ENCODE measurements at places on chromosomes 4 and X.

DNA sequence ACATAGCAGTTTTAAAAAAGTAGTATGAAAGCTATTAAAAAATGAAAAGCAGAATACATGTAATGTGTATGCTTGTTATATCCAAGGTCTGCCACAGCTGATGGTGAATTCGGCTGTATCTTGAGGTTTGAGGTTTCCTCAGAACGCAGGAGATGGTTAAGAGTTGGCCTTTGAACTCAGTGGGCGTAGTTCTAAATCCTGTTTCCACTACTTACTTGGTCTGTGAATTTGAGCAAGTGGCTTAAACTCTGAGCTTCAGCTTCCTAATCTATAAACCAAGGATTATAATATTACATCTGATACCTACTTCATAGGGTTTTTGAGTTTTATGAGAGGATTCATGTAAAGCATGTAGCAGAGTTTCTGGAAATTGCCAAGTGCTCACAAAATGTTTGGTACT lies 125.2 kb downstream of the STIM2 start:
- no peak for DNase-seq

GRCh38 chr4:156638334-156638733 lies 333.3 kb downstream of the PDGFC start:
- DNase-seq: no peak

DNA sequence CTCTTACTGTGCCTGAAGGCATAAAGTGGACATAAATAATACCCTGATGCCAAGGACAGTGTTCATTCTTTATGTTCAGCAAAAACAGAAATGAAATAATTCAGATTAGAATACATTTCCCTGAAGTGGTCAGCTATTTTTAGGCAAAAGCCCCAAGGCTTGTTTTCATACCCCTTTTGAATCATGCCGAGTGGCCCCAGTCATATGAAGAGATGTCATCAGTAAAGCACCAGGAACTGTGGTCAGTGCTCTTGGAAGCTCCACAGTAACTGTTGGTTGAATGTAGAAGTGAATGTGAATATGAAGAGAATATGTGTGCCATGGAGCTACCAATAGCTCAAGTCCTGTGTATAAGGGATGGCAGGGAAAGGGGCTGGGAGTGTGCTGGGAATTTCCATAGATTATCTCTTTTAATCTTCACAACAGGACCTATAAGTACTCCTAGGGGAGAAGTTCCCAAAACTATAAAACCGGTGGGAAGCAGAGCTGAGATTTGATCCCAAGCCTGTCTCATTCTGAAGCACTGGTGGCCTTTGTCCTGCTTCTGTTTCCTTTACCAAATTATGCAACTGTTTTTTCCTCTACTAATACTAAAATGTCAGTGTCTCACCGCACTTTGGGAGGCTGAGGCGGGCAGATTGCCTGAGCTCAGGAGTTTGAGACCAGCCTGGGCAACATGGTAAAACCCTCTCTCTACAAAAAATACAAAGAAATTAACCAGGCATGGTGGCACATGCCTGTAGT lies 52.6 kb downstream of the FNIP2 start:
- no peak for DNase-seq

- DNase-seq: peak; percentile 48
Measured at GRCh38 chr4:163137581-163137980, 29.1 kb downstream of the NAF1 start.

DNA sequence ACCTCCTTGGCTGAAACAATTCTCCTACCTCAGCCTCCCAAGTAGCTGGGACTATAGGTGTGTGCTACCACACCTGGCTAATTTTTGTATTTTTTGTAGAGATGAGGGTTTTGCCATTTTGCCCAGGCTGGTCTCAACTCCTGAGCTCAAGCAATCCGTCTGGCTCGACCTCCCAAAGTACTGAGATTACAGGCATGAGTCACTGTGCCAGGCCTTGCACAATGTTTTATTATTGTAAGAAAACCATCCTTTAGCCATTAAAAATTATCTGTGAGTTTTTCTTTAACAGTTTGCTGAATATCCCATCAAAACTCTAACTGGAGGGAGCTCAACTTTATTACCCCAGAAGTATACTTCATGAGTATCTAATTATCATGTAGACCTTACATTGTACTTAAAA lies 900.3 kb downstream of the PCDH7 start:
- no peak for DNase-seq

GRCh38 chr4:131459430-131460101 lies 1689.5 kb upstream of the PCDH10 start:
- DNase-seq: no peak

DNA sequence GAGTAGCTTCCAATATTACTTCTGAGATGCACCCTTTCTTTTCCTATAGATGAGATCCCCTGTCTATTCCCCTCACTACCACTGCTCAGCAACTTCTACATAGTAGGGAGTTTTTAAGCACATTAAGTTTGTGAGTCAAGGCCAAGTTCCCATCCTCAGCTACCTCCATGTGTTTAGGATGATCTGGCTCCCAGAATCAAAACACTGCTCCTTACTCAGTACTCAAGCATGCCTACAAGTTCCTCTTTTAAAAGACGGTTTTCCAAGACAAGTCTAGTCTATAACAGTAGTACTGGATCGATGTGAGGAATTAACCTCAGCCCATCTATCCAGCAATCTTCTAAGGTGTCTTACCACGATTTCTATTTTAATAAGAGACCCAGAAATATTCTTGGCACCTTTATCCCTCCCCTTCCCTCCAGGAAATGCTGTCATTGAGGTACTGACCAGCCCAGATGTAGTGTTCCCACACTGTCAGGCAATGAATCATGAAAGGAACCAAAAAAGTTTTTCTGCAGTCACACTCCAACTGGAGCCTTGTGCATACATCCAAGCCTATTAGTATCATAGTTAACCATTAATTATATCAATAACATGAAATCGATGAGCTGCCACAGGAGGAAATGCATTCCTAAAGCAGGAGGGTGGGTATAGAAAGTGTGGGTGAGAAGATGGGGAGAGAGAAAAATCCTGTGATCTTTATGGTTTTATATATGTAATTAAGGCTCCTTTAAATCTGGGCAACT lies 29.6 kb downstream of the AREG start:
- peak; percentile 82 for DNase-seq

GRCh38 chrX:11740794-11741193 lies 17.2 kb upstream of the MSL3 start:
- no peak for DNase-seq

- no peak for DNase-seq
Measured at GRCh38 chrX:110691446-110691845, 104.2 kb downstream of the CHRDL1 start.

DNA sequence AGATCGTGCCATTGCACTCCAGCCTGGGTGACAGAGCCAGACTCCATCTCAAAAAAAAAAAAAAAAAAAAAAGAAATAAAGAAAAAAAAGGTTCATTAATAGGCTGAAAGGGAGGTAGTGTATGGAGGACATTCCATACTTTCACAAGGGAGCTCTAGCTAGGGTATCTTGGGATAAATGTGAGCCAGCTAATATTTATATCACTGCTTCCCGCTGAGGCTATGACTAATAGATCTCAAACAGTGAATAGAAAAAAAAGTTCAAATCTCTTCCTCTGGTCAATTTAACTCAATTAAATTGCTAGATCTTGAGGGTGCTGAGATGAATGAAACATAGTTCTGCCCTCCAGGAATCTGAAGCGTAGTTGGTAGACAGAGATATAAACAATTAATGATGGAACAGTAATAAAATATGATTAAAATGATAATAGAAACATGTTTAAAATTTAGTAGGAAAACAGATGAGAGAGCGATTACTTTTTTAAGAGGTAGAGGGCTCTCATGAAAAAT lies 55.7 kb upstream of the SHISA3 start:
- peak; percentile 36 for DNase-seq

- DNase-seq: no peak
Measured at GRCh38 chrX:102975016-102975415, 37.9 kb downstream of the RAB40AL start.

DNA sequence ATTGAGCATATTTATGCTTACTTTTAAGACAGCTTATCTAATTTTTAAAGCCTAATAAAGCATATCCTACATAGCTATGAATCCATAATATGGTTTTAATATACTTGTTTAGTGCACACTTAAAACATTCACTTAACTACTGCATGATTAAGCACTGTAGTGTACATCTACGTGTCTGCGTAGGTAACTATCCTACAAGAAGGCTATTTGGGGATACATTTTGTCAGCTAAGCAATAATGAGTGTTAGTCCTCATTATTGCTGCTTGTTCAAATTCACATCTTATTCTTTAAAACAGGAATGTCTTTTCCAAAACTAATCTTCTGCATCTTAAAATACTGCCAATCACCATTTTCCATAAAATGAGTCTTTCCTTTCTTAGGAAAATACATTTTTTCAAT lies 38.6 kb downstream of the GASK1B start:
- DNase-seq: no peak

DNA sequence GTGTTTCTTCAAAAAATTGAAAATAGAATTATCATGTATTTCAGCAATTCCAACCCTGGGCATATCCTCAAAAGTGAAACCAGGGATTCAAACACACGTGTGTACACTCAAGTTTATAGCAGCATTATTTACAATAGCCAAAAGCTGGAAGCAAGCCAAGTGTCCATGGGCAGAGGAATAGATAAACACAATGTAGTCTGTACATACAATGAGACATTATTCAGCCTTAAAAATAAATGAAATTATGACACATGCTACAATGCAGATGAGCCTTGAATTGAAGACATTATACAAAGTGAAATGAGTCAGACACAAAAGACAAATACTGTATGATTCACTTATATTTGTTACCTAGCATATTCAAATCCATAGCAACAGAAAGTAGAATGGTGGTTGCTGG lies 853.4 kb downstream of the STIM2 start:
- DNase-seq: no peak

GRCh38 chrX:25721564-25721963 lies 416.6 kb upstream of the MAGEB18 start:
- DNase-seq: peak; percentile 53

DNA sequence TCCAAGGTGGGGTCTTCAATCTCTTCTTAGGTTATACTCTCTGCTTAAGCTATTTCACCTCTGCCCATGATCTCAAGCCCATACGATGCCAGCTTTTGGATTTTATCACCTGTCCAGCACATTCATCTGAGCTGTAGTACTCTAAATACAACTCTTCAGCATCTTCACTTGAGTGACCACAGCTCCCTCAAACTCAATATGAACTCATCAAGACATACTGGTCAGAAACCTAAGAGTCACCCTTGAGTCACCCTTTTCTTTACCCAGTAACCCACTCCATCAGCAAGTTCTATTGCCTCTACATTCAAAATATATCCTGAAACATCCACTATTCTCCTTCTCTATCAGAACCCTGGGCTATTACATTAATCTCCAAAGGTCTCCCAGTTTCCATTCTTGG lies 69.4 kb downstream of the DCHS2 start:
- DNase-seq: no peak

- no peak for DNase-seq
Measured at GRCh38 chrX:50093625-50094024, 107.2 kb downstream of the AKAP4 start.

DNA sequence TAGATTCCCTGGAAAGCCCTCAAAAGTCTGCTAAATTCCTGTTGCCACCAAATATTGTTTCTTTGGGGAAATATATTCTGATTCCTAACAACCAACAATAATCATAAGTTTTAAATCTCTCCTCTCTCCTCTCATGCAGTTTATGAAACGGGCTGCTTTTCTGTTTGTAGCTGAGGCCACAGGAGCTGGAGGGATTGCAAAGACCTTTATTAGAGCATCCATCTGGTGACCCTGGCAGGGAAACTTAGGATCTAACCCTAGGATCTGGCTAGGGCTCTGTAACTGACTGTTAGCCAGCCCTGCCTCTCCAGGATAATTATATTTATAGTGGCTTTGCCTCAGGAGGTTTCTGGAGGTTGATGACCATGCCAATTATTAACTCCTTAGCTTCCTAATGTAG lies 56.9 kb downstream of the SMAD1 start:
- DNase-seq: no peak

GRCh38 chr4:73901031-73901430 lies 31.8 kb downstream of the CXCL1 start:
- no peak for DNase-seq

- DNase-seq: no peak
Measured at GRCh38 chr4:130110770-130111169, 1014.8 kb downstream of the C4orf33 start.

GRCh38 chrX:120463241-120463640 lies 5.9 kb downstream of the LAMP2 start:
- DNase-seq: peak; percentile 74

GRCh38 chr4:150425161-150425560 lies 156.8 kb upstream of the MAB21L2 start:
- DNase-seq: no peak

DNA sequence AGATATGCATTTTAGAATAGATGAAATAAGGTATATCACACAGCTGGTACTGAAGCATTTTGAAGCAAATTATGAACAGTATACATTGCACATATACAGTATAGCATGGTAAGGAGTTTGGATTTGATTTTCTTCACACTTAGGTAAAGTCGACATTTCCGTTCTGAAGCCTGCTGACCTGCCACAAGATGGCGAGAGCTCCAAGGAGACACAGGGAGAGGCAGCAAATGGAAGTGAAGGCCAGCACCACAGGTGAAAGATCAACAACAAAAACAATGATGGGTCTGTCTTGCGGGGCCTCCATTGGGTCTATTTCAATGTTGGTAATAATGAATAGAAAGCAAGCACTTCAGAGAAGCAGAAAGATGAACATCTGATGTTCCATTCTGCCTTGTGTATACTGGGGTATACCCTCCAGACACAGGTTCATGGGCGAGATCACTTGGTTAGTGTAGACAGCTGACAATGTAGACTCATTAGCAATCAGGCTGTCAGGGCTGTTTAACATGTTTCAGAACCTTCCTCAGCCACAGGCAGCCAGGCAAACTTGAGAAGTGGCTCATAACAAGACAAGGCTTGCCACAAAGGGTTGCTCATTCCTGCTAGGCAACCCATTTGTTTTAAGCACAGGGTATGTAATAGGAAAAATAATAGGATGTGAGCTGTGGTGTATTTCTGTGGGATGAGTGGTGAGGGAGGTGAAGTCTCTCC lies 21.4 kb upstream of the NOX1 start:
- peak; percentile 62 for DNase-seq

DNA sequence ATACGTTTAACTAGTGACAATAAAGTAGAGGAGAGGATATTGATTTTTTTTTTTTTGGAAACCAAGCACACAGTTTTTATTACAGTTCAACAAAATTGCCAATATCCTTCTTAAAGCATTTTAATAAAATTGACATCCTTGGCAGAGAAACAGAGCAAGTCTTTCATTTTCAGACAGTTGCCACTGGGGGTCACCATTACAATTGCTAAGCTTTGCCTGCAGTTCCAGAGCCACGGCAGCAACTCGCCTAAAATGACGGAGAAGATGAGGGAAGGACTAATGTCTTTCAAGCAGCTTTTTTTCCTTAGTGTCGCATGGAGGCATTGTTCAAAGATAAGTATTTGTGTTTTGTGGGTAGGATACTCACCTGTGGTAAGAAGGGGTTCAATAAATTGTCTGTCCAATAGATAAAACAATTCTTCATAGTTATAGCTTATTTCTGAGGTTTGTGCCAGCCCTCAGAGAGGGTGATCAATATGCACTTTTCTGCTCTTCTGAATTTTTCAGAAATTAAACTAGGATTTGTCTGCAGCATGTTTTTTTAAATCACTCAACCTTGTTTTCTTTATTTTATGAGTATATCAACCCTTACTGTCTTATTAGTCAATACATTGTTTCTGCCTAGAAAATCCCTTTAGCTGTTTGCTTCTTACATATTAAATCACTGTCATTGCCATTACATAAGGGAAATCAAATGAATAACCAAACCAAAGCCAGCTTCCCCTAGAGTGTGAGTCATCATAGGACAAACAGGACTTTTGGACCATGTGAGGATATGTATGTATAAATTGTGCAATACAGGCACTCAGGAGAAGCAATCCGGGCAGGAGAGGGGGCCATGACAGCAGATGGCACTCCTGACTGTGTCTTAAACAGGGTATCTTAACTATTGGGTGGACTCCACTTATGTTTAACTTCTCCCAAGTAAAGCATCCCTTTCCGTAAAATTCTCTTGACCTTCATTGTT lies 508.1 kb upstream of the ARX start:
- DNase-seq: peak; percentile 89
